AG09309 (cell line): ENCODE measurements at places on chromosomes 16 and 17.

GRCh38 chr17:59330053-59330942 is 1.2 kb upstream of the YPEL2 start:
- DNase-seq, result no peak

GRCh38 chr16:13298666-13299065 is 397.3 kb downstream of the SHISA9 start:
- no peak for DNase-seq

DNA sequence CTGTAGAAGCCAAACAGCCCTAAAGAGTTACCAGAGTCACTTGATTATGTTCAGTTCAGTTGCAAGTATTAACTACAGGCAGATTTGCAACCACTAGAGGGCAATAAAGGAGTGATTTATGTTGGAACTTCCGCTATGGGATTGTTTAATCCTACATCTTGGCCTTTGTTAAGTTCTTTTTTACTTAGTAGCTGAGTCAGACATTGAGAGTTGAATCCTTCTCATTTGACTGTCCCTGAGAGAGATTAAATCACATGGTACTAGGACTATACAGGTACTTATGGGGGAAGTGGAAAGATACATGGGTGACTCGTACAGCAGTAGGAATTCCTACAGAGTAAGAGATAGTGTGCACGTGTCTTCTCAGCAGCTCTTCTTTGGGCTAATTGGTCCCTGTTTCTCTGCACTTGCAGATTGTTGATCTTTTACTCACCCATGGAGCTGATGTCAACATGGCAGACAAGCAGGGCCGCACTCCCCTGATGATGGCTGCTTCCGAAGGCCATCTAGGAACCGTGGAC is 40.3 kb downstream of the CYB561 start:
- peak; percentile 71 for DNase-seq

DNA sequence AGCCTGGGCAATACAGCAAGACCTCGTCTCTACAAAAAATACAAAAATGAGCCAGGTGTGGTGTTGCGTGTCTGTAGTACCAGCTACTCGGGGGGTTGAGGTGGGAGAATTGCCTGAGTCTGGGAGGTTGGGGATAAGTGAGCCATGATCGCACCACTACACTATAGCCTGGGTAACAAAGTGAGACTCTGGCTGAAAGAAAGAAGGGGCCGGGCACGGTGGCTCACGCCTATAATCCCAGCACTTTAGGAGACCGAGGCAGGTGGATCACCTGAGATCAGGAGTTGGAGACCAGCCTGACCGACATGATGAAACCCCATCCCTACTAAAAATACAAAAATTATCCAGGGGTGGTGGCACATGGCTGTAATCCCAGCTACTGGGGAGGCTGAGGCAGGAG is 10.5 kb upstream of the GRB2 start:
- no peak for DNase-seq

- DNase-seq, result no peak
Measured at GRCh38 chr16:65622151-65622550, 500.3 kb upstream of the CDH11 start.

GRCh38 chr17:77382356-77382911 is 241.7 kb downstream of the SEC14L1 start:
- DNase-seq, result no peak
